ENCODE measurements at places on chromosomes 2 and 18. TPM values are rescaled to one million over a fixed set of nuclear protein-coding genes. Genes with fewer than 3 reads are reported as not detected.

The SERPINB4 gene
- polyA plus RNA-seq, result not detected

The REG1A gene
- not detected for polyA plus RNA-seq

The KHK gene
- polyA plus RNA-seq, result 19.1 TPM

The CTAGE1 gene
- not detected for polyA plus RNA-seq

The VIT gene
- 1.3 TPM for polyA plus RNA-seq

The AQP12B gene
- polyA plus RNA-seq, result 0.56 TPM

The PAX8 gene
- polyA plus RNA-seq, result 42.7 TPM

DNA sequence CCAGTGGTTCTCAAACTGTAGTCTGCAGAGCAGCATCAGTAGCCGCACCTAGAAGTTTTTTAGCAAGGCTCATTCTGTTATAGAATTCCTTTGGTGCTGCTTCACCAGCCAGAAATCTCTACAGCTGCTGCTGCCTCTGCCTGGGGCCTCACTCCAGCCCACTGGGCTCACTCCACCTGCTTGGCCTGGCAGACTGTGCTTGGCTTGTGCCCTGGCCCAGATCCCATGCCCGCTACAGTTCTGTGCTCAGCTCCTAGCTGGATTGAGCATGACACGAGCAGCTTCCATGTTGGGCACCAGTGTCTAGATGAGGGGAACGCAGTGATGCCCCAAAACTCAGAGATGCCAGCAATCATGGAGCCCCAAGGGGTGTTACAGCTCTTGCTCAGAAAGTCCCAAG is 22.6 kb downstream of the MAPK4 start:
- DNase-seq, result no peak

- no peak for DNase-seq
These were observed 84.5 kb upstream of the SNTG2 start for GRCh38 chr2:866009-866680.

DNA sequence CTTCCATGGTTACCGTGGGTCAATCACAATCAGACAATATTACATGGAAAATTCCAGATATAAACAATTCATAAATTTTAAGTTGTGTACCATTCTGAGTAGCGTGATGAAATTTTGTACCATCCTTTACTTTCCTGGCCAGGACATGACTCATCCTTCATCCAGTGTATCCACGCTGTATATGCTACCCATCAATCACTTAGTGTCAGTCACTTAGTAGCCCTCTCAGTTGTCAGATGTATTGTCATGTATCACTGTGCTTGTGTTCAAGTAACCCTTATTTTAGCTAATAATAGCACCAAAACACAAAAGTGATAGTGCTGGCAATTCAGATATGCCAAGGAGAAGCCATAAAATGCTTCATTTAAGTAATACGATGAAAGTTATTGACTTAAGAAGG is 282.6 kb downstream of the CPS1 start:
- no peak for DNase-seq

DNA sequence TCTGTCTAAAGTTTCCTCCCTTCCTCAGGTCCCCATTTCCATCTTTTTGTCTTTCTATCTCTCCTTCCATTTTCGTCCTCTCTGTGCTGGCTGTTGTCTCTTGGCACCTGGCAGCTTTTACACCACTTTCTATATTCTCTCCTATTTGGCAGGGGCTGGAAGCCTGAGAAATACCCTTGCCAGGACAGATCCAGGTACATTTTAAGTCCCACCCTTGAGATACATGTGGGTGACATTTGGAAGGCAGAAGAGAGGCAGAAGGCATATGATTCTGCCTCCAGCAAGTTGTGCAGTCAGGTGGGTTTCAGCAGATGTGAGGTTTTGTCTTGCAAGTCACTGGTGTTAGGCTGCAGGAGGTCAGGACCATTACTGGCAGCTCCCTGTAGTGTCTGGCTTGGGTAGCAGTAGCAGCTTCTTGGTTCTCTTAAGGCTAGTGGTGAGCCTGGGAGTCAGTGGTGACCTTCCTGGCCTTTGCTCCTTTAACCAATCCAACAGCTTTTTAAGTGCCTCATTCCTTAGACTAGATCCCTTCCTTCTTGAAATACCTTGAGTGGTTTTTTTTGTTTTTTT is 90.1 kb downstream of the CAPN13 start:
- DNase-seq, result no peak
